ENCODE measurements at places on chromosomes 11 and 22. TPM values are rescaled to one million over a fixed set of nuclear protein-coding genes. Genes with fewer than 3 reads are reported as not detected.

SDF2L1 gene
- total RNA-seq, result 22.4 TPM

GRCh38 chr11:87137711-87138110 lies 100.0 kb downstream of the TMEM135 start:
- no peak for DNase-seq

GRCh38 chr11:10432493-10432892 lies 22.6 kb upstream of the AMPD3 start:
- no peak for DNase-seq

DNA sequence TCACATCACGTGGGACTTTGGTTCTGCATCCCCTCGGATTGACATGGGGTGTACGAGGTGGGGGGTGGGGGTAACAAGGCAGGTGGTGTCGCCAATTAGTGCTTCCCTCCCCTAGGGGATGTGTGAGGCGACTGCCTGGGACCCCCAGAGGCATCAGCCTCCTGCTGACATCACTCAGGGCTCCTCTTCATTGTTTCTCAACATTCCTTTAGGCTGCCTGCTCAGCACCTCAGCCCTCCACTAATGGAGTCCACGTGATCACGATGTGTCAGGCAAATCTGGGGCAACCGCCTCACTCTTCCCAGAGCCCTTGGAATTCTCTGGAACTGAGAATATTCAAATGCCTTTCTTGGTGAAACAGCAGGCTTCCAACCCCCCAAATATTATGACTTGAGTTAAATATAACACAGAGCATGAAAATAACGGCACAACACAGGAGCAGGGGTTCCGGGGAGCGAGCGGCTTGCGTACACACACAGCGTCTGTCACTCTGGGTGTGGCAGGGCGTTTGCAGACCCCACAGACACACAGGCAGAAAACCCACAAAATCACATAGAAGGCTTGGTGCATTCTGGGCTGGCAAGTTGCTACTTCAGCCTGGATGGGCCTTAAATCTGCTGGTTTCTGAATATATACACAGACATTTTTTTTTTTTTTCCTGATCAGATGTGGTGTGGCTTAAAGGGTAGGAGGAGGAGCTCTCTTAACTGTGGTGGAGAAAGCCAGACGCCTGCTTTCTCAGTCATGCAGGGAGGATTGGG lies 170.1 kb upstream of the CADM1 start:
- DNase-seq, result no peak
